ENCODE measurements at places on chromosomes 4 and X. TPM values are rescaled to one million over a fixed set of nuclear protein-coding genes. Genes with fewer than 3 reads are reported as not detected.

PAGE4 gene
- not detected for total RNA-seq

- no peak for DNase-seq
These were observed 112.6 kb downstream of the TMA16 start for GRCh38 chr4:163606896-163607691.

DNA sequence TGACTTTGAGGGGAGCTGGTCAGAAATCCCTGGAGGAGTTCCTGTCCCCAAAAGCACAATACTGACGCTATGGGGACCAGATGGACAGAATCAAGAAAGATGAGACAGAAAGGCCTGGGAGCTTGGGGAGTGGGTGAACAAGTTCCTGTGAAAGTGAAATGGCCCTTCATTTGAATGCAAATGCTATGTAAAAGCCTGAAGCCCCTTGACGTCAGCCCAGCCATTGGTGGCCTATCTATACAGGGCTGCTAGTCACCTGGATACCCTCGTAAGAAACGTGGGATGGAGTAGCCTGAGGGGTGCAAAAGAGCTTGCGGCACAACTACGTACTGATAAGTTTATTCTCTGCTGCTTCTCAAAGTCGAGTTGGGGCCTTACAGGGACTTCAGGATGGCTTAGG is at the start of gene CDX4:
Gene CDX4, plus strand, starts transcription at position 223 of the 400 bp plus-strand sequence. CDS start 201 bp downstream, outside the sequence.
- DNase-seq: no peak

- no peak for DNase-seq
These were observed 8.0 kb downstream of the PPARGC1A start for GRCh38 chr4:23881674-23882337.

DNA sequence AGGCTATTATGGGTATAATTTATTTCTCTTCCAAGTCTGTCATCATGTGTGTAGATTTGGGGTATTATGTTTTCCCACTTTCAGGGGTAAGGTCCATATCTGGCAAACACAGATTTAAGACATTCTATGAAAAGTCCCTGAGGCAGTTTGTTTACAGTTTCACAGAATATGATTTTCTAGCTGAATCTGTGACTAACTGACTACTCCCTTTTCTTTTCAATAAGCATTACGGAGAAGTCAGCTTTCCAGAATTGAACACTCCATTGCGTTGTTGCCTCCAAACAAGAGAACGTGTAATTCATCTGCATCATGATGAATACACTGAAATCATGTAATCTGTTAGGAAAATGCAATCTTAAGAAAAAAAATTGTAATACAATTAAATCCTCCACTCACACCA is 226.7 kb upstream of the SFRP2 start:
- no peak for DNase-seq

GRCh38 chr4:123643691-123644090 is 247.1 kb downstream of the SPRY1 start:
- no peak for DNase-seq

DNA sequence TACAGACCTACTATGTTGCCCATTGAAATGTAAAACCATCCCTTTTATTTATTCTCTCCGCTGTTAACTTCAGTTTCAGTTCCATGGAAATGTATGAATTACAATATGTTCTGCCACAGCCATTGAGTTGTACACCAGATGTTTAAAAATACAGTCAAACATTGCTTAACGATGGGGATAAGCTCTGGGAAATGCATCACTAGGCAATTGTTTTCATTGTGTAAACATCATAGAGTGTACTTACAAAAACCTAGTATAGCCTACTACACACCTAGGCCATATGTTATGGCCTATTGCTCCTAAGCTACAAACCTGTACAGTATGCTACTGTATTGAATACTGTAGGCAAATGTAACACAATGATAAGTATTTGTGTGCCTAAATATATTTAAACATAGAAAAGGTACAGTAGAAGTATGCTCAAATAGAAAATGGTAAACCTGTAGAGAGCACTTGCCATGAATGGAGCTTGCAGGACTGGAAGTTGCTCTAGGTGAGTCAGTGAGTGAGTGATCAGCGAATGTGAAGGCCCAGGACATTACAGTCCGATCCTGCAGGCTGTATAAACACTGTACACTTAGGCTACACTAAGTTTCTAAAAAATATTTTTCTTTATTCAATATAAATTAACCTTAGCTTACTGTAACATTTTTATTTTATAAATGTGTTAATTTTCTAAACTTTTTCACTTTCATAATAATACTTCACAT is 2.7 kb upstream of the PF4V1 start:
- DNase-seq: no peak

PGAM4 gene
- not detected for total RNA-seq

RAB9B gene
- 0.26 TPM for total RNA-seq

- DNase-seq: no peak
These were observed 7.8 kb upstream of the DDIT4L start for GRCh38 chr4:100198061-100198460.

CPZ gene
- not detected for total RNA-seq

P2RY4 gene
- 0.23 TPM for total RNA-seq

DNA sequence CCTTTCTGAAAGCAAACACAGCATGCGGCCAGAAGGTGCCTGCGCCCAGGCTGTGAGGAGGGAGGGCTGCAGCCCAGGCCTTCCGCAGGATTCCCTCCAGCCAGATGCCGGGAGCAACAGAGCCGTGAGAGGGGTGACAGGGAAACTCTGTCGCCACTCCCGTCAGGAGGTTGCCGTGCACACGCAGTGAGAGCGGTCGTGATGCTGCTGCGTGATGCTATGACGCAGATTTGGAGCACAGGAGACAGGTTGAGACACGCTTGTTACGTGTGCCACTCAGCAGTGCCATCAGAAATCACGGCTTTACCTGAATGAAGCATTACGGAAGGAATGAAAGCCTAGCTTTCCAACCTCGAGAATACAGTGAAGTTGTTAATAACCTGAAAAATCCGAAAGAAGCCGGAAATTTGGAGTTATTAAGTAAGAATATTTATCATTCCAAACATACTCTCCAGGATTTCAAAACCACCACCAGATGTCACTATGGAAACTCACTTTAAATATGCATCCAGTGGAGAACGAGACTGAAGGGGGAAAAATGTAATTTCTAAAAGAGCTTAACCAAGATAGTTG is 54.4 kb downstream of the FAT1 start:
- no peak for DNase-seq

DNA sequence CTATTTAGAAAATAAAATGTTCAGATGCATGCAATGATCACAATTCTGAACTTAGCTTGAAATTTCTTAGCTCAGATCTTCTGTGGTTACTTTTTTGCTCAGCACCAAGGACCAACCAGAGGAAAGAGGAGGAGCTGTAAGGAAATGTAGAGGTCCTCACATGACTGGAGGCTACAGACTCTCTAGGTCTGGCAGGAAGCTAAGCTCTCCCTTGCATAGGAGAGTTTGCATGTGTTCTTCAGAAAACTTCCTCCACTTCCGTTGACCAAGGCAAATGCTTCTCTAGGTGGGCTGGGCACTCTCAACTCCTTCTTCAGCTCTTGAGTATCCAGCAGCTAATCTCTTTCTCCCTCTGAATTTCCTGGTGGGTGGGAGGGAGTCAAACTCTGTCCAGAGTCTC is 119.6 kb downstream of the BTC start:
- no peak for DNase-seq

- no peak for DNase-seq
These were observed 129.6 kb upstream of the HCCS start for GRCh38 chrX:10981506-10981905.

DNA sequence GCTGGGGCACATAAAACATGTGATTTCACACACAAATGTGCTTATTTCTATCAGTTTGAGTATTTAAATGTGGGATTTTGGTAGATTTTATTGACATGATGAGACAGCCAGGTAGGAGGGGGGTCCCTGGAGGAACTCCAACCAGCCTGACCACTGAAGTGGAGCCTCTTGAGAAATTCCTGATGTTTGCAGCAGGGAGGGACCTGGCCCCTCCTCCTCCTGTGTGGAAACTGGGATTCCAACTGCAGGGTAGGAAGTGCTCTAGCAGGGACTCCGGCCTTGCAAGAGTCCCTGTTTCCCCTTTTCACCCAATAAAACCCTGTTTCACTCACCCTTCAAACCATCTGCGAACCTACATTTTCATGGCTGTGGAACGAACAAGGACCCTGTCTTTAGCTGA is 2224.0 kb upstream of the AGA start:
- DNase-seq: no peak

DNA sequence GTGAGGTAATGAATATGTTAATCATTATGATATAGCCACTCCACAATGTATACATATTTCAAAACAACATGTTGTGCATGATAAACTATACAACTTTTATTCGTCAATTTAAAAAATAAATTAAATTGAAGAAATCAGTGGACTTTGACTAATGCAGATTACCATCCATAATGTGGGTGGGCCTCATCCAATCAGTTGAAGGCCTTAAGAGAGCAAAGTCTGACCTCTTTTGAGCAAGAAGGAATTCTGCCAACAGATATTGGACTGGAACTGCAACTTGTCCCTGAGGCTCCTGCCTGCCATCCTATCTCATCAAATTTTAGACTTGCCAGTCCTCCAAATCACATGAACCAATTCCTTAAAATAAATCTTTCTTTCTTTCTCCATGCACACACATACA is 57.4 kb upstream of the SLC16A2 start:
- no peak for DNase-seq

- DNase-seq: no peak
These were observed 497.9 kb downstream of the SMARCA1 start for GRCh38 chrX:129025376-129025775.

DNA sequence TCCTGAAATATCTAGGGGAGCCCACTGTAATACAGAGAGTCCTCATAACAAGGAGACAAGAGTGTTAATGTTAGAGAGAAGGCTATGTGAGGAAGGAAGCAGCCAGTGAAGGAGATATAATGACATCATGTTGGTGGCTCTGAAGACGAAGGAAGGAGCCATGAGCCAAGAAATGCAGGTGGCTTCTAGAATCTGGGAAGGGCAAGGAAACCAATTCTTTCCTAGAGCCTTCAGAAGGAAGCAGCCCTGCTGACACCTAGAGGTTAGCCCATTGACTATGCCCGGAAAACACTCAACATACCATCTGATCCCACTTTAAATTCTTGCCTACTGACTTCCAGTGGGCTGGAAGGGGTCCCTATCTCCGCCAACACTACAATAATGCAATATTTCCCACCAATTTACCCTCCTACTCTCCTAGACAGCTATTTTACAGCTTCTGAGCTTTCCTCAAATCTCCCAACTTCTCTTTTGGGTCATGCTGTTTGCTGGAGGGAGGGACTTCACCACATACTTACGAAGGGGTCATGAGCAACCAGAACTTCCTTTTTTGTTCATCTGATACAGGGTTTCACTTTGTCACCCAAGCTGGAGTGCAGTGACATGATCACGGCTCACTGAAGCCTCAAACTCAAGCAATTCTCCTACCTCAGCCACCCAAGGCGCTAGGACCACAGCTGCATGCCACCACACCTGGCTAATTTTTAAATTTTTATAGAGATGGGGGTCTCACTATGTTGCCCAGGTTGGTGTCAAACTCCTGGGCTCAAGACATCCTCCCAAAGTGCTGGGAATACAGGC is 25.2 kb upstream of the G3BP2 start:
- DNase-seq: peak; percentile 56

DNA sequence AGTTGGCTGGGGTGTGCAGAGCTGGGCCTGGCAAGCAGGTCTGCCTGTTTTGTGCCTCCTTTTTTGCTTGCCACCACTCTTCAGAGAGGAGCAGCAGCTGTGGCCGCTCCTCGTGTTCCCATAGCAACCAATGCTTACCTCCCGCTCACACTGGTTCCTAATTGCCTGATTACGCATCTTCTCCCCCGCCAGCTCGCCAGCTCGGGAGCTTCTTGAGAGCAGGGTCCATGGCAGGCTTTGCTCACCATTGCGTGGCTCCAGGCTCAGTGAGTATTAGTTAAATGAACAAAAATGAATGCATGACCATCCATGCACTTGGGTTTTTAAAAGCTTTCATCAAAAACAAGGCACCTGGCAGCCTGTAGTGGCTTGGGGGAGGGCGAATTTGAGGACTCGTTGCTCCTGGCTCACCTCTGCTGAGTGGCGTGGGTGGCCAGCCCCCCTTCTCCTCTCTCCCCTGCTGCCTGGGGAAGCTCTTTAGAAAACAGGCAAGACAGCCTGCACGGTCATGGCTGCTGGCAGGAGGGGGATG is 14.2 kb upstream of the PJA1 start:
- no peak for DNase-seq

DNA sequence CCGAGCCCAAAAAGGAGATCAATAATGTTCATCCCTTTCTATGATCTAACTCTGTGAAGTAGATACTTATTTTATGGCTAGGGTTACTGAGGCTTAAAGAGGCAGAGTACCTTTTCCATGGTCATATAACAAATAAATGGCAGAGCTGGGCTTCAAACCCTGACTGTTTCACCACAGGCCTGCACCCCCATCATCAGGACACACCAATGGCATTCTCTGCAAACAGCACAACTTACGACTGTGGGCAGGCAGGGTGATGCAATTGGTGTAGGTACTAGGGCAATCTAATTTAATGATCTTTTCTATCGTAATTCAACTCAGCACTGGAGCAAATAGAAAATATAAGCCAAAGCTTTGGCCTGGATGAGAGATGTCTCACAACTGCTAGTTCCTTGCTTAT is 118.8 kb upstream of the CBR4 start:
- DNase-seq: no peak

PF4V1 gene
- total RNA-seq: not detected

GRCh38 chr4:121187206-121187605 is 23.1 kb upstream of the TNIP3 start:
- DNase-seq: no peak

ZNF711 gene
- total RNA-seq: not detected

NLGN3 gene
- total RNA-seq: 0.87 TPM

DNA sequence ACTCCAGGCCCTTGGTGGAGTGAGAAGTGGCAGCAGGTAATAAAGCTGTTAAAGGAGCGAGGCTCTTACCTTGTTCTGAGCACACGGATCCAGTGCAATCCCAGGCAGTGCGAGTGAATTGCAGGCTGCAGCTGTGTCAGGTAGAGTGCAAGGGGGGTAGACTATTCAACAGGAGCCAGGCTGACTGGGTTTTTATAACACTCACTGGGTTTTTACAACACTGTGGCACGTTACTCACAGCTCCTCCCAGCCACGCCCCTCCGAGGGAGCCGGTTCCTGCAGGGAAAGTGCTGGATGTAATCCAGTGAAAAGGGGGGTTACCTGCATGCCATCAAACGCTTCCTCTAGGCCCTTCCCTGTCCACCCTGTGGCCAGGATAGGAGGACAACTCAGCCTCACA is 358 bp downstream of the FGFBP1 start:
- DNase-seq: no peak

GRCh38 chr4:25011135-25011866 is 19.4 kb downstream of the LGI2 start:
- DNase-seq: no peak

- DNase-seq: no peak
These were observed 110.2 kb upstream of the ADRA2C start for GRCh38 chr4:3655963-3656362.

GNL3L gene
- total RNA-seq: 53.9 TPM

OPHN1 gene
- total RNA-seq: 0.09 TPM

APLN gene
- total RNA-seq: 0.14 TPM

GRCh38 chr4:10659251-10659650 is 25.3 kb downstream of the CLNK start:
- no peak for DNase-seq

SERTM2 gene
- total RNA-seq: not detected

- DNase-seq: no peak
These were observed 191.3 kb downstream of the GPC3 start for GRCh38 chrX:133794126-133794525.

Measured in activated CD8-positive, alpha-beta memory T cell treated with anti-CD3 and anti-CD28 coated beads, Interleukin-2, amount 10 ng/mL, durations not matched to agents 7 days and 5 days (primary cell).